ENCODE measurements at places on chromosomes 5 and 9.

DNA sequence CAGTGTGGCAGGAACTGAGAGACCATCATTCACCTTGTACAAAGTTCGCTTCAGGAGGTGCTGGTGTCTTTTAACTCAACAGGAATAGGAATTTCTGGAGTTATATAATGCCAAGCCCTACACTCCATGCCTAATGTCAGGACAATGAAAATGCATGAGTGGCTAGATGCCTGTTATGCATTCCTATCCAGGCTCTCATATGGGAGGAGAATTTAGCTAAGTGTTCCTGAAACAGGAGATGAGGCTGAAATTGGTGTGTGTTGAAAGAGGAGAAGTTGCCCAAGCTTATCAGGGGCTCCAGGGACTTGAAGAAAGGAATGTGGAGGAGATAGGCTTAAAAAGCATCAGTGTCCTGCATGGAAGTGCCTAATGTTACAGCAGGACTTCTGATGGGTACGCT is 26.8 kb upstream of the PRUNE2 start:
- DNase-seq: no peak

GRCh38 chr5:1736065-1736464 is 63.6 kb downstream of the MRPL36 start:
- DNase-seq: no peak

- no peak for DNase-seq
Measured at GRCh38 chr5:132058646-132059042, 1.8 kb upstream of the IL3 start.

GRCh38 chr5:59125011-59125961 is 542.4 kb downstream of the RAB3C start:
- no peak for DNase-seq

DNA sequence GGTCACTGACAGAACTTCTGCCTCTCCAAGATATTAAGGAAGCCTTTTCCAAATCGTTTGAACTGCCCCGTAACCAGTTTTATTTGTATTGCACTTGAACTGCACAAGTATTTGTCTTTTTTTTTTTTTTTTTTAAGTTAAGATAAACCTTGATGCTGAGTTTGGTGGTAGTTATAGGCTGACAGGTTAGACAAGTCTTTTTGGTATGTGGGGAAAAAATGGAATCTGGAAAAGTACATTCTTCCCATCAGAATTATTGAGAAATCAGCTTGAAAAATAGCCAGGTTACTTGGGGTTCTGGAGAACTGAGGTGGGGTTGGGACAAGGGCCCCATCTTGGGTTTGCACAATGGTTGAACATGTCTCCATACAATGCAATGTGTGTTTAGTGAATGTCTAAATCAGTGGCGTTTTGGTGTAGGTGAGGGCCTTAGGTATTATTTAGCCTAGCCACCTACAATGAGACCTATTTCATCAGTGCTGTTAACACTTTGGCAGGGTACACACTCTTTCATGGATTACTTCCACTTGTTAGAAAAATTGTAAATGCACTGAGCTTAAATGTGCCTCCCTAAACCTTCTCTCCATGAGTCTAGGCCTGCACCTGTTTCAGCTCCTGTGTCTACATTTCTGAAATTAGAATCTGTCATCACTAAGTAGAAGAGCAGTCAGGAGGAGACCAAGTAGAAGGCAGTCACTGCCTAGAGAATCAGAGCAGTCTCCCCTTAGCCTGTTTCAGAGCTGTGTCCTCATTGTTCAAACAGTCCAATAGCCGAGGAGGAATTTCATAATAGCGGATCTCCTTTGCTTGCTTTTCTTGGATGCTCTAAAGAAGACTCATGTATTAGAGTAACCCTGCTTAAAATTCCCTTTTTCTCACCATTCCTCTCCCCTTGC is 140.0 kb upstream of the HMHB1 start:
- no peak for DNase-seq

GRCh38 chr5:107776506-107776905 is 105.8 kb upstream of the EFNA5 start:
- no peak for DNase-seq

All from activated CD4-positive, alpha-beta T cell treated with anti-CD3 and anti-CD28 coated beads for 4 hours (primary cell).